ENCODE measurements at places on chromosomes 11 and 22.

GRCh38 chr11:77138106-77138649 is 10.1 kb downstream of the MYO7A start:
- no peak for DNase-seq

GRCh38 chr22:40578171-40578570 is 58.3 kb downstream of the MRTFA start:
- DNase-seq, result no peak

GRCh38 chr11:64687204-64687603 is 35.8 kb downstream of the NRXN2 start:
- no peak for DNase-seq

GRCh38 chr22:49811020-49811791 is 16.5 kb downstream of the BRD1 start:
- DNase-seq, result no peak

DNA sequence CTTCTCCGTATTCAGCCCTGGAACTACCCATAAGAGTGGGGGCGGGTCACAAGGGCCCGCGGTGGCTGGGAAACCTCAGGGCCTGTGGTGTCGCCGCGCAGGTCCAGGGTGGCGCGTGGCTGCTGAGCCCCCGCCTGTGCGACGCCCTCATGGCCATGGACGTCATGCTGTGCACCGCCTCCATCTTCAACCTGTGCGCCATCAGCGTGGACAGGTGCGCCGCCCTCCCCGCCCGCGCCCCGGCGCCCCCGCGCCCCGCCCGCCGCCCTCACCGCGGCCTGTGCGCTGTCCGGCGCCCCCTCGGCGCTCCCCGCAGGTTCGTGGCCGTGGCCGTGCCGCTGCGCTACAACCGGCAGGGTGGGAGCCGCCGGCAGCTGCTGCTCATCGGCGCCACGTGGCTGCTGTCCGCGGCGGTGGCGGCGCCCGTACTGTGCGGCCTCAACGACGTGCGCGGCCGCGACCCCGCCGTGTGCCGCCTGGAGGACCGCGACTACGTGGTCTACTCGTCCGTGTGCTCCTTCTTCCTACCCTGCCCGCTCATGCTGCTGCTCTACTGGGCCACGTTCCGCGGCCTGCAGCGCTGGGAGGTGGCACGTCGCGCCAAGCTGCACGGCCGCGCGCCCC is 2.4 kb downstream of the DRD4 start:
- DNase-seq, result peak; percentile 54

- DNase-seq, result no peak
These were observed 8.2 kb upstream of the PRR5 start for GRCh38 chr22:44693756-44694155.

GRCh38 chr22:39123751-39124581 is 26.9 kb downstream of the APOBEC3H start:
- peak; percentile 71 for DNase-seq

GRCh38 chr11:16216831-16217230 is 139.5 kb downstream of the SOX6 start:
- DNase-seq, result no peak

DNA sequence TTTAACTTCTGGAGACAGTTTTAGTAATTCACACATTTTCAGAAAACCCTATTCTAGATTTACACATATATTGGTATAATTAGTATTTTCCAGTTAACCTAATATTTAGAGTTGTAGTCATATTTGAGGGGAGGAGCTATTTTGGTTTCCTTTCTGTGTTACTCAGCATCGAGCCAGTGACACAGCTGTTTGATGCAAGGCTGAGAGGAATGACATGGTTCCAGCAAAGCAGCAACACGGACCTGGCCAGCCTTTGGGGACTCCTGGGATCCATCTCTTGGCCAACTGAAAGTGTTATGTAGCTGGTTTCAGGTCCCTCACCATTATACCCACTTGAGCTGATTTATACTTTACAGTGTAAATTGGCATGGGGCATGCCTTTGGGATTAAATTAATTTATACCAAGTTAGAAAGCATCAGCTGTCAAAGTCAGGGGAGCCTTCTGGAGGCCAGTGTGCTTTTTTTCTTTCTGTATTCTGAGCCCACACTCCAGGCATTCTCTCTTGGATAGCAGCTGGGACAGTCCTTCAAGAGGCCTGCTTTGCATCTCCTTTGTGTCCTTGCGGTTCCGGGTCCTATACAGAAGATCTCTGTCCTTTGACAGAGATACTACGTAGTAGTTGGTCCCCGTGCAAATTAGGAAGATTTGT is 91.3 kb upstream of the SLC25A18 start:
- DNase-seq, result peak; percentile 44

DNA sequence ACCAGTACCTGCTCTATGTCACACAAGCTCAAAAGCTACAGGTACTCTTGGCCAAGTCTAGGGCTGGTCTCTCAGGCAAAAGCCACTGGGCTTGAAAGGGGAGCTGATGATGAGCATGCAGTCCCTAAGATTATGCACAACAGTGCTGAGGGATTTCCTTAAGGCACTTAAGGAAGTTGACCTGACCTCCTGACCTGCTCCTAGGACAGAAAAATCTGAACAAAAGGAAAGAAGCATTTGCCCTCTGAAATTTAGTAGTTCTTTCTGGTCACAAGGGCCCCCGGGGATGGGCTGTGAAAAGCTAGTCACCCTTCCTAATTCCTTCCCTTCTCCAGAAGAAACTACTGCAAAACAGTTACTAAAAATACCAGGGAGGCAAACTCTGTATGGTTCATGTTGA is 83.6 kb upstream of the PHOX2A start:
- no peak for DNase-seq

DNA sequence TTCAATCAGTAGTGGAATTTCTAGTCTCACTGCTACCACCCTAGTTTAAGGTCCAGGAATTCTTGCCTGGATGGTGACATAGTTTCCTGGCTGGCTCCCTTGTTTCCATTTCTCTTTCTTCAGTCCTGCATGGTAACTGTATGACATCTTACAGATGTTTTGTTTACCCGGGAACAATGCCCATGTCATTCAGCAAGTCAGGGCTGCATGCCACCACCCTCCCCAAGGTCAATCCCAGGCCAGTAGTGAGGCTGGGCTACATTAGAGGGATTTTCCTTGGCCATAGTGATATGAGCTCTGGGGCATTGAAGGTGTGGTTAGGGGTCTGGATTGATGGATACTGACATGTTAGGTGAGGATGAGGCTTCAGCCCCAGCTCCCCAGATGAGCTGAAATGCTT is 114.9 kb upstream of the E2F8 start:
- no peak for DNase-seq

DNA sequence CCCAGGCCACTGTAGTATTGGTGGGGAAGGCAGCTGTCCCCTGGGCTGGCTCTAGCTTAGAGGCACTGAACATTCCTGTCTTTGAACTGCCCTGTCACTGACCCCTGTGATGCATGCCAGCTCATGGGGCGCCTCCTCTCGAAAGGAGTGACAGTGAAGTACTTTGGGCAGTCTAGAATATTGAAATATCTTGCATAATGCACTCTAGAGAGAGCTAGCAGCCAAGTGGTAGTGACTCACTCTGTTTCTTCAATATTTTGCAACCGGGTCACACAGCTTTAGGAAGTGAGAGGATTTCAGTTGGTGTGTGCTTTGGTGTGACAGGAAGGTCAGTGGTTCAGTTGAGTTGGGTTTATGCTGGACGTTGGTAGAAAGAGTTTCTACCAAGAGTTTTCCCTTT is 35.5 kb upstream of the ST14 start:
- DNase-seq, result no peak

DNA sequence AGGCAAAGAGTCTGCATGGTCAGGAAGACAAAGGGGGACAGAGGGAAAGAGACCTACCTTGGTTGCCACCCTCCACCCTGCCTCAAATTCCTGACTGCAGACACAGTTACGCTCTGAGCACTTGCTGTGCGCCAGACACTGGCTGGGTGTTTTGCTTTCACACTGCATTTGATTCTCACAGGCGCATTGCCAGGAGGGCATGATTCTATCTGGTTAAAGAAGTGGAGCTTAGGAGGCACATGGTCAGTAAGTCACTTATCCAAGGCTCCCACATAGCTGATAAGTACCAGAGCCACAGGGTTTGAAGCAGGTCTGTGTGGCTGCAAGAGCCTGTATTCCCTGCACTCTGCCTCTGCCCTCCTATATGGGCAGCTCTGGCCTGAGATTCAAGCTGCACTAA is 103.9 kb downstream of the TIMP3 start:
- peak; percentile 44 for DNase-seq

- DNase-seq, result peak; percentile 45
These were observed 10.8 kb upstream of the CECR2 start for GRCh38 chr22:17358415-17358814.

DNA sequence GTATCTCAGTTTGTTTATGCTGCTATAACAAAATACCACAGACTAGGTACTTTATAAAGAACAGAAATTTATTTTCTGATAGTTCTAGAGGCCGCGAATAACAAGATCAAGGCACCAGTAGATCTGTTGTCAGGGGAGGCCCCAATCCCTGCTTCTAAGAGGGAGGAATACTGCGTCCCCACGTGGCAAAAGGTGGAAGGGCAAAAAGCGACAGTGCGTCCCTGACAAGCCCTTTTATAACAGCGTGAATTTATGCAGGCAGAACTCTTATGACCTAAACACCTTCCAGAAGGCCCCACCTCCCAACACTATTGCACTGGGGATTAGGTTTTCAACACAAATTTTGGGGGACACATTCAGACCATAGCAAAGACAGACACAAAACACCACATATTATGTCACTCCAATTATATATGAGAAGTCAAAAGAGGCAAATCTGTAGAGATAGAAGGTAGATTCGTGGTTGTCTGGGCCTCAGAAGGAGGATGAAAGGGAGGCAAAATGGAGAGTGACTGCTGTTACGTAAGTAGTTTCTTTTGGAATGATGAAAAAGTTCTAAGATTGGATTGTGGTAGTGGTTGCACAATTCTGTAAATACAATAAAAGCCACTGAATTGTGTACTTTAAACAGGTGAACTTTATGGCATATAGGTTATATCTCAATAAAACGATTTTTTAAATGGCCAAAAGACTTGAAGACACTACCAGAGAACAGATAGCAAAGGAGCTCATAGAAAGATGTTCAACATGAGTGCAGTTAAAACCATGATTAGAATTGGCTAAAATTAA is 30.1 kb upstream of the TNRC6B start:
- peak; percentile 86 for DNase-seq

DNA sequence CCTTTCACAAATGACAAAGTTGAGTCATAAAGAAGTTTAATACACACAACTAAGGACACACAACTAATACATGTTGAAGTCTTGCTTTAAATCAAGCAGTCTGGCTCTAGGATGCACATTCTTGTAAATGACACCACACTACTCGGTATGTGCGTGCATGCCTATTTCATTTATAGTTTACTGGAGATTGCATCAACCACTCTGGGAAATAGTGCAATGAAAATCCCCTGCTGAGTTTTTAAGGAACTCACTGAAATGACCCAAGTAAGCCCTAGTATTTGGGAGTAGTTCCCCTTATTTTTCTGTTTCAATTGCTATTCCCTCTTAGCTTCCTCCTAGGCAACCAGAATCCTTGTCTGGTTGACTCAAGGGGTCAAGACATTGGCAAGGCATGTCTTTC is 160.2 kb upstream of the LARGE1 start:
- DNase-seq, result no peak

GRCh38 chr11:27171376-27171958 is 130.9 kb downstream of the BBOX1 start:
- DNase-seq, result no peak

DNA sequence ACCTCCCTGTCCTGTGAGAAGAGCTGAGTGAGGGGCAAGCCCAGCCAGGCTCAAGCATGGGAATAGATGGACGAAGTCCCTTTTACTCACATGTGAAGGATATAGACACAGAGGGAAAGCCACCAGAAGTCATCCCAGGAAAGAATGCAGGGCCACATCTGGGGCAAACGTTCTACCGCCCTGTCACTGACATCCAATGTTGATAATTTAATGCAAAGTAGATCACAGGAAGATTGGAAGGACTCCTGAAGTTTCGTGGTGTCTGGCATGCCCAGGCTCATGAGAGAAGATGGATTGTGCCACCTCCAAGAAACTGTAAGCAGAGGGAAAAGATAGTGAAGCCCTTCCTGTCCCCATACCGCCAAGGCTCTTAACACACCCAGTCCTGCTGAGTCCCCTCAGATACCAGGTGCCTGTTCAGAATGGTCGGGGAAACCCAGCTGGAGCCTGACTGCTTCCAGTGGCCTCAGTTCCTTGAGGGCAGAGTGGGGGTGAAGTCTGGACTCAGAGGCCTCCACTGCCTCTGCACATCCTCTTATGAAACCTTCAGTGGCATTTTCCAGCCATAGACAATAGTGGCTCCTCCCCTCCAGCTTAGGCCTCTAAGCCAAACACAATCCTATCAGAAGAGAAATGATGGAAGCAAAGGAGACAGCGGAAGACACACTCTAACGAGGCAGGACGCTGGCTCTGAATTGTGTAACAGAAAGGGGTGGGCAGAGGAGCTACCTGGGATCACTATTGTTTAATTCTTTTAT is 7.5 kb upstream of the STK33 start:
- DNase-seq, result no peak

DNA sequence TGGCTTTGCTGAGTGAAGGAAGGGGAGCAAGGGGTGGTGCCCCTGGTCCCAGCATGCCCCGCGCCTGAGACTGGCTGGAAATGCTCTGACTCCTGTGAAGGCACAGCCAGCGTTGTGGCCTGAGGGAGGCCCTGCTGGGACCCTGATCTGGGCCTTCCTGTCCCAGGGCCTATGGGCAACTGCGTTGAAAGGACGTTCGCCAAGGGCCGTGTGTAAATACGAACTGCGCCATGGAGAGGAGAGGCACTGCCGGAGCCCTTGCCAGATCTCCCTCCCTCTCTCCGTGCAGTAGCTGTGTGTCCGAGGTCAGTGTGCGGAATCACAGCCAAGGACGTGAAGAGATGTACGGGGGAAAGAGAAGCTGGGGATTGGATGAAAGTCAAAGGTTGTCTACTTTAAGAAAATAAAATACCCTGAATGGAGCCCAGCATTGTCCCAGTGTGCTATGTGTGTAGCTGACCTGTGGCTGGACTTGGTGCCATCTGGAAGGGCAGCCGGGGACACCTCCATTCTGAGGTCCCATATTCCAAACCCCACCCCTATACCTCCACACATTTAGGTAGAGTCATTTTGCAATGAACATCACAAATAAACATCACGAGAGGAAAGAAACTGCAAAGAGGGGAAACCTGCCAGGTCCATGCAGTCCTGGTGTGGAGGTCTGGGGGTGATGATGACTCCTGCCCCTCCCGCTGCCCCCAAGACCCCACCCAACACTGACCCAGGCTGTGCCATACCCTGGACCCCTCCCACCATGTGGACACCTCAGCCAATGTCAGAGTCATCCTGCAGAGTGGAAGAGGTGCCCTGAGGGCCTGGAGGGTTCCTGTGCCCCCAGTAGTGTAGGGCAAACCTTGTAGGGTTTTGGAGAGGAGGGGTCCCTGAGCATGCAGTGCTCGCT is 16.9 kb downstream of the RSPH14 start:
- DNase-seq, result no peak

- DNase-seq, result no peak
These were observed 10.8 kb upstream of the WEE1 start for GRCh38 chr11:9562716-9563115.

DNA sequence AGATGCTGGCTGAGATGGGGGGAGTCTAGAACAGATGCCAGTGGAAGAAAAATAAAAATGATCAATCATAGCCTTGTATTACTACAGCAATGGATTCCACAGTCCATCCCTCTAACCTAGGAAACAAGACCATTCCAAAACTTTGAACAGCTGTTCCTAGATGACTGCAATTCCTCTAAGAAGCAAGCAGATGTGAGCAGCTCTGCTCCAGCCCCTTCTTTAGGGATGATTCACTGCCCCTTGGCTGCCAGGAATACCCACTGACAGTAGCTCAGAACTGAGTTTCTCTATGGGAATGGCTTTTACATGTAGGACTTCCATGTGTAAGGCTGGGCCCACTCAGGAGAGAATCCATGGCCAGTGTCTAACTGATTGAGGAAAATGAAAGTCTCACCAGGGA is 943.9 kb downstream of the OPCML start:
- no peak for DNase-seq

- no peak for DNase-seq
These were observed 22.8 kb upstream of the UVRAG start for GRCh38 chr11:75792127-75792731.
